ENCODE measurements at places on chromosomes 12 and 14. TPM values are rescaled to one million over a fixed set of nuclear protein-coding genes. Genes with fewer than 3 reads are reported as not detected.

GRCh38 chr14:105005329-105005928, 15.5 kb downstream of the CDCA4 start:
- peaks cover 19% of the 10 kb centered on the region for H3K36me3 ChIP-seq
- H3K27ac ChIP-seq, result no peak overlapping the region
- no peak for DNase-seq
- peaks cover 7% of the 10 kb centered on the region for H3K4me1 ChIP-seq

GRCh38 chr12:98799146-98799810, 154.2 kb downstream of the APAF1 start:
- no peak overlapping the region for H3K4me3 ChIP-seq
- H3K27ac ChIP-seq, result no peak overlapping the region
- no peaks in the 10 kb centered on the region for H3K36me3 ChIP-seq
- no peaks in the 10 kb centered on the region for H3K4me1 ChIP-seq
- no peak for DNase-seq

- no peaks in the 10 kb centered on the region for H3K36me3 ChIP-seq
- H3K4me1 ChIP-seq, result no peaks in the 10 kb centered on the region
- H3K4me3 ChIP-seq, result no peak overlapping the region
- no peak for DNase-seq
- no peaks in the 10 kb centered on the region for H3K27me3 ChIP-seq
- H3K27ac ChIP-seq, result no peak overlapping the region
Observed at GRCh38 chr14:97806891-97807290, 1009.7 kb downstream of the VRK1 start.

DNA sequence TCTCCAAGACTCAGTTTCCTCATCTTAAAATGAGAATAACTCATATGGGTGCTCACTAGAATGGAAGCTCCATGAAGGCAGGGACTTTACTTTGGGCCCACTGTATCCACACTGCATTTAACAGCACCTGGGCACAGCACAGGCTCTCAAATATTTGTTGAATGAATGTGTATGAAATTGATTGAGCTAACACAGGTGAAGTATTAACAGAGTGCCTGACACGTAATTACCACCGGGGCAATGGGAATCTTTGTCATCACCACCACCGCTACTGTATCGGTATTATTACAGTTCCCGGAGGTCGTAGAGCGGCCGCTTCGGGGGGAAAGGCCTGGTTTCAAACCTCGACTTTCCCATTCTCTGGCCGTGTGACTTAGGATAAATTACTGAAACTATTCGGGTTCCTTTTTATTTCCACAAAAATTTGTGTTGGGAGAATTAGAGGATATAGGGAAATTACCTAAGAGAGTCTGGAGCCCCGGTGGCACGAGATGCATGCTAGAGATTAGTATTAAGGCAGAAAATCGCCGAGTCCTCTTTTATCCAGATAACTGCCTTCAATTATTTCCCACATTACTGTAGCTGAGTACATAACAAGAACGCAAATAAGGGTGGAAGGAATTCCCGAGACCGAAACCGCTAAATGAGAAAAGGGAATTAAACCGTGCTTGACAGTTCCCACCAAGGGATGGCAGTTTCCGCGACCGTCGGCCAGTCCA, 1.0 kb upstream of the RIC8B start:
- H3K4me3 ChIP-seq, result peak overlapping the region; percentile 95
- peaks cover 2% of the 10 kb centered on the region for H3K36me3 ChIP-seq
- no peaks in the 10 kb centered on the region for H3K27me3 ChIP-seq
- no peak for DNase-seq
- H3K4me1 ChIP-seq, result peaks cover 32% of the 10 kb centered on the region
- peak overlapping the region; percentile 98 for H3K27ac ChIP-seq

- H3K27ac ChIP-seq, result no peak overlapping the region
- no peak overlapping the region for H3K4me3 ChIP-seq
- H3K27me3 ChIP-seq, result peaks cover 2% of the 10 kb centered on the region
- no peaks in the 10 kb centered on the region for H3K36me3 ChIP-seq
Observed at GRCh38 chr14:78989221-78989620, 819.0 kb downstream of the NRXN3 start.

- H3K4me3 ChIP-seq, result peak overlapping the region; percentile 37
- peak; percentile 60 for DNase-seq
- peaks cover 2% of the 10 kb centered on the region for H3K36me3 ChIP-seq
- peaks cover 90% of the 10 kb centered on the region for H3K4me1 ChIP-seq
Observed at GRCh38 chr12:64672925-64673409, 62.7 kb downstream of the RASSF3 start.

GRCh38 chr12:53365245-53365904, 14.6 kb upstream of the SP1 start:
- H3K36me3 ChIP-seq, result no peaks in the 10 kb centered on the region
- no peak overlapping the region for H3K4me3 ChIP-seq
- no peaks in the 10 kb centered on the region for H3K27me3 ChIP-seq
- peak overlapping the region; percentile 81 for H3K27ac ChIP-seq
- H3K4me1 ChIP-seq, result peaks cover 15% of the 10 kb centered on the region

Gene PCED1B
- 76.3 TPM for total RNA-seq

DNA sequence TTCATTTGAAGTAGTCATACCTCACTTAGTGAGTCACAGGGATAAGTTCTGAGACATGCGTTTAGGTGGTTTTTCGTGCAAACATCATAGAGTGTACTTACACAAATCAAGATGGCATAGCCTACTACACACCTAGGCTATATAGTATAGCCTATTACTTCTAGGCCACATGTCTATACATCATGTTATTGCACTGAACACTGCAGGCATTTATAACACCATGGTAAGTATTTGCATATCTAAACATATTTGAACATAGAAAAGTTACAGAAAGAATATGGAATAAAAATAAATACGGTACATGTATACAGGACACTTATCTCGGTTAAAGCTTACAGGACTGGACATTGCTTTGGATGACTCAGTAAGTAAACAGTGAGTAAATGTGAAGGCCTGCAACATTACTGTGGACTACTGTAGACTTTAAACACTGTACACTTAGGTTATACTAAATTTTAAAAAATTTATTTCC, 670.6 kb downstream of the SLC16A7 start:
- H3K27ac ChIP-seq, result no peak overlapping the region
- no peak for DNase-seq
- H3K4me1 ChIP-seq, result no peaks in the 10 kb centered on the region

GRCh38 chr12:26239122-26239851, 43.9 kb downstream of the SSPN start:
- H3K36me3 ChIP-seq, result no peaks in the 10 kb centered on the region
- DNase-seq, result no peak
- no peak overlapping the region for H3K27ac ChIP-seq

- H3K4me1 ChIP-seq, result peaks cover 99% of the 10 kb centered on the region
- peak overlapping the region; percentile 86 for H3K27ac ChIP-seq
- DNase-seq, result peak; percentile 81
- peaks cover 23% of the 10 kb centered on the region for H3K36me3 ChIP-seq
- H3K4me3 ChIP-seq, result peak overlapping the region; percentile 50
Observed at GRCh38 chr14:91373591-91374254, 43.9 kb downstream of the CCDC88C start.

- no peak for DNase-seq
- no peak overlapping the region for H3K4me3 ChIP-seq
- no peaks in the 10 kb centered on the region for H3K36me3 ChIP-seq
- H3K27me3 ChIP-seq, result no peaks in the 10 kb centered on the region
Observed at GRCh38 chr14:27164139-27164538, 566.3 kb upstream of the NOVA1 start.

Gene LTBP2
- 0.04 TPM for total RNA-seq

Gene KRT72
- 3.2 TPM for total RNA-seq

DNA sequence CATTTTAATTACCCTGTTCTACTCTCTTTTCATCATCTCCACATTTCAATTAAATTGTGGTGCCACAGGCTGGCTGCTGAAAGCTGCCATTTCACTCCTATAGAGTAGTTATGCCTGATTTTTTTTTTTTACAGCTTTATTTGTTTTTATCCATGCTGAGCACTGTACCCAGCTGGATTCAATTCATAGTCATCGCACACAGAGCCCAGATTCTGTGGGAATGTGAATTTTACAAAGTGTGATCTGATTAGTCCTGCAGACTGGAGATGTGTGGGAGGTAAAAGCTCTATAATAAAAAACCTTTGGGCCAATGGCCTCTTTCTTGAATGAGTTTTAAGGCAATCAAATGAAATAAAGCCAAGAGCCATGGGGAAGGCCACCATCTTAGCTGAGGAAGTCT, 190.2 kb downstream of the ANO4 start:
- H3K4me1 ChIP-seq, result no peaks in the 10 kb centered on the region
- no peak overlapping the region for H3K27ac ChIP-seq
- H3K36me3 ChIP-seq, result no peaks in the 10 kb centered on the region

Gene COX8C
- total RNA-seq, result not detected

GRCh38 chr14:95535226-95536021, 574 bp downstream of the GLRX5 start:
- peaks cover 31% of the 10 kb centered on the region for H3K36me3 ChIP-seq
- DNase-seq, result peak; percentile 38
- H3K4me3 ChIP-seq, result peak overlapping the region; percentile 93
- H3K4me1 ChIP-seq, result peaks cover 52% of the 10 kb centered on the region

GRCh38 chr12:2963154-2963759, 4.1 kb downstream of the TEAD4 start:
- H3K27ac ChIP-seq, result no peak overlapping the region
- no peak for DNase-seq
- H3K4me1 ChIP-seq, result peaks cover 16% of the 10 kb centered on the region
- H3K27me3 ChIP-seq, result peaks cover 39% of the 10 kb centered on the region

DNA sequence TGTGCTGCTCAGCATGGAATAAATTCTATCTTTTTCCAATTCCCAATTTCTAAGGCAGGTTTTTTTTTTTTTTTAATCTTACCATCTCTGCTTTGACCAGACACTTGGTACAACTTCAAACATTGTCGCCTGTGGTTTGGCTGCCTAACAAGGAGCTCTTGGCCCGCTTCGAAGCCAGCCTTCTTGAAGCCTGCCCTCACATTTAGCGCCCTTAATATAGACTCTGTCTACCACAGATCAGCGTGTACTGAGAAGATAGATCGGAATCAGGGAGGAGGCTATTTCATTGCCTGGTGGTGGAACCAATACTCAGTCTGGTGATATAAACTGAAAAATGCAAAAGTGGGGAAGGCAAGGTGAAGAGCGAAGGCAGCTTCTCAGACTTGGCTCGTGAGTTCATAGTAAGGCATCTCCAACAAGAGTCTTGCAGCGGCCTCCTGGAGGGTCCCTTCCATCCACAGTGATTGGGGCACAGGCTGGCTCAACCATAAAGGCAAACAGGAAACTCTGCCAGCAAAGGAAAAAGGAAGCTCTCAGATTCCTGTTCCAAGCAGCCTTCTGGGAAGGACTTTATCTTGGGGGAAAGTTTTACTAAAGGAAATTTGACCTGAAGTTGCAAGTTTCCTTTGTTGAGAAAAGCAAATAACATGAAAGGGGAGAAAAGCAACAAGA, 103.2 kb upstream of the BCL2L14 start:
- no peak overlapping the region for H3K4me3 ChIP-seq
- H3K27me3 ChIP-seq, result no peaks in the 10 kb centered on the region
- no peaks in the 10 kb centered on the region for H3K4me1 ChIP-seq

- no peak overlapping the region for H3K27ac ChIP-seq
- H3K36me3 ChIP-seq, result no peaks in the 10 kb centered on the region
- no peak overlapping the region for H3K4me3 ChIP-seq
- H3K4me1 ChIP-seq, result peaks cover 3% of the 10 kb centered on the region
Observed at GRCh38 chr12:96054244-96054610, 18.8 kb upstream of the LTA4H start.

Gene NCOR2
- total RNA-seq, result 115 TPM

DNA sequence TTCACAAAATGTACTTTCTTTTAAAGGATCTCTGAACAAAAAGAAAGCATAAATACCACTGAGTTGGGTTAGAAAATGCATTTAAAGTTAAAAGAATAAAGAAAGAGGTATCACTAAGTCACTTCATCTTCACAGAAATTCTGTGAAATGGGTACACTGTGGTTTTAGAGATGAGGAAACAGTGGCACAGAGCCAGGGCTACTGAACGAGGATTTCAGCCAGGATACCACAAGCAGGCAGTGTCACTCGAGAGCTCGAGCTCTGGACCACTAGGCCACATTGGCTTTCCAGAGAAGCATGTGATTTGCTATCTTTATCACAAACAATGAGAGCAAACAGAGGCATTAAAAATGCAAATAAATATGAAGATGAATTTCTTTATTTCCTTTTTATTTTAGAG, 51.0 kb downstream of the WDHD1 start:
- no peaks in the 10 kb centered on the region for H3K27me3 ChIP-seq
- H3K27ac ChIP-seq, result no peak overlapping the region
- DNase-seq, result no peak
- H3K4me3 ChIP-seq, result no peak overlapping the region

- no peaks in the 10 kb centered on the region for H3K27me3 ChIP-seq
- H3K36me3 ChIP-seq, result peaks cover 35% of the 10 kb centered on the region
- DNase-seq, result peak; percentile 42
- peak overlapping the region; percentile 46 for H3K4me3 ChIP-seq
- H3K4me1 ChIP-seq, result peaks cover 60% of the 10 kb centered on the region
- H3K27ac ChIP-seq, result peak overlapping the region; percentile 72
Observed at GRCh38 chr12:11812586-11813437, 163.3 kb downstream of the ETV6 start.

Data from activated CD4-positive, alpha-beta T cell treated with anti-CD3 and anti-CD28 coated beads for 36 hours (primary cell).